ENCODE measurements at places on chromosomes 3 and 15. TPM values are rescaled to one million over a fixed set of nuclear protein-coding genes. Genes with fewer than 3 reads are reported as not detected.

The GALNT15 gene
- total RNA-seq: 175 TPM

The DBR1 gene
- 16.0 TPM for total RNA-seq

The ROPN1 gene
- not detected for total RNA-seq

The MBNL1 gene
- total RNA-seq: 524 TPM

The POLG gene
- total RNA-seq: 112 TPM

The C3orf20 gene
- total RNA-seq: not detected

The PPIB gene
- total RNA-seq: 815 TPM

The PAK6 gene
- not detected for total RNA-seq

The ZNF662 gene
- 1.5 TPM for total RNA-seq

The PHLDB2 gene
- 89.9 TPM for total RNA-seq

The GOLGA6L7 gene
- not detected for total RNA-seq

The CCR9 gene
- total RNA-seq: not detected

The MORC1 gene
- not detected for total RNA-seq

The VPS8 gene
- 75.9 TPM for total RNA-seq

The GNAT1 gene
- not detected for total RNA-seq

The SGO1 gene
- 10.5 TPM for total RNA-seq

The TP63 gene
- not detected for total RNA-seq

The CPNE9 gene
- total RNA-seq: not detected

The CAND2 gene
- total RNA-seq: 2.4 TPM

The HRH1 gene
- total RNA-seq: 6.1 TPM

The MRPL47 gene
- 30.1 TPM for total RNA-seq

The XCR1 gene
- not detected for total RNA-seq

The VILL gene
- total RNA-seq: 8.7 TPM

The P4HTM gene
- total RNA-seq: 12.1 TPM

The CCDC39 gene
- total RNA-seq: 0.34 TPM

The CDC25A gene
- 21.6 TPM for total RNA-seq

The PCOLCE2 gene
- total RNA-seq: 0.23 TPM

The CD80 gene
- 0.17 TPM for total RNA-seq

The SLC22A14 gene
- 0.17 TPM for total RNA-seq

The LYZL4 gene
- not detected for total RNA-seq

The PTPRG gene
- 26.0 TPM for total RNA-seq

The CD200R1 gene
- total RNA-seq: not detected

The SLC22A13 gene
- 0.19 TPM for total RNA-seq

The IGDCC3 gene
- total RNA-seq: not detected

The GJD2 gene
- not detected for total RNA-seq

The MUSTN1 gene
- total RNA-seq: not detected

The TNNC1 gene
- not detected for total RNA-seq

All from dermis blood vessel endothelial cell (primary cell).